RWPE2 (cell line): ENCODE measurements at places on chromosomes 4 and X.

DNA sequence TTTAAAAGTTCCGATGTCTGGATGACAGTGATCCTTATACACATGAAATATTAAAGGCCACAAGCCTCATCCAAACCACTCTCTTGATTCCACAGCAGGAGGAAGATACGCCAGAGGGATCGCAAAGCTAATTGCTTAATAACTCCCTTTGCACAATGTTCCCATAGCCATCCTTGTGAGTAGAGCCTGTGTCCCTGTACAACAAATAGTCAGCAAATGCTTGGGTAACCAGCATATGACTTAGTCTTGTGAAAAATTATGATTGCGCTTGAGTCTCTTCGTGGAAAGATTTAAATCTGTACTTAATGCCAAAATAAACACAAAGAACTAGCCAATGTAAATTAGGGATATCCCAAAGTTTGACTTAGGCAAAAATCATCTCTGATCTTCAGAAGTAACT lies 31.5 kb downstream of the SLC9A7 start:
- no peak for DNase-seq
- peaks cover 6% of the 10 kb centered on the region for H3K4me1 ChIP-seq
- no peaks in the 10 kb centered on the region for H3K36me3 ChIP-seq
- H3K4me3 ChIP-seq = no peak overlapping the region

DNA sequence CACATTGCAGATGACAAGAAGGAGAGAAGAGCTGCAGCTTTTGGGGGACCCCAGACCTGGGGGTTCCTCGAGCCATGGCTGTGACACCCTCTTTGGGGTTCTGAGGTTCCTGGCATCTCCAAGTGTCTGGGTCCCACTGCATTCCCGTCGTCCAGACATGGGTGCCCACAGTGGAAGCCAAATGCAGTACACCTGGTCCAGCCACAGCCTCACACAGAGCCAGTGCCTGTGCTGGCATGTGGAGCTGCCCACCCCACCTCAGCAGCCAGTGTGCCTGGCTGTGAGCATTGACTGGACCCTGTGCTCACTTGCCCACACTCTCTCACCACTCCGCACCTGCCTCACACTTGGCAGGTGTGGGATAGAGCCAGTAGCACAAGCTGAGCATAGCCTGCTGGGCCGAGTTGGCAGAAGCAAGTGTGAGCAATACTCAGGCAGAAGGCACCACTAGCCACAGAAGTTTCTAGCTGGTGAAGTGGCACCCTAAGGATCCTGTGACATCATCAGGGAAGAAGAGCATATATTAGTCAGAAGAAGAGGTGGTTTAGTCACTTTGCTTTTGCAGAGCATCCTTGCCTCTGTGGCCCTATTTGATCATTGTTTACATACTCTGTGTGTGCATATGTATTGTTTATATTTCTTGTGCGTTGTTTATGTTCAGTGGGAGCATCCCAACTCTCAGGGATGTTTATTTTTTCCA lies 65.0 kb upstream of the MAGEB2 start:
- H3K4me1 ChIP-seq = no peaks in the 10 kb centered on the region
- H3K27ac ChIP-seq = no peak overlapping the region
- DNase-seq = no peak
- H3K36me3 ChIP-seq = no peaks in the 10 kb centered on the region

- no peak overlapping the region for H3K4me3 ChIP-seq
- DNase-seq = no peak
- H3K27me3 ChIP-seq = no peaks in the 10 kb centered on the region
- no peaks in the 10 kb centered on the region for H3K4me1 ChIP-seq
These were observed 99.5 kb upstream of the FAM9B start for GRCh38 chrX:9133426-9133825.

GRCh38 chrX:120755066-120755846 lies 120.4 kb downstream of the CT47B1 start:
- H3K27me3 ChIP-seq = no peaks in the 10 kb centered on the region
- no peaks in the 10 kb centered on the region for H3K4me1 ChIP-seq
- no peaks in the 10 kb centered on the region for H3K36me3 ChIP-seq
- H3K27ac ChIP-seq = no peak overlapping the region
- no peak overlapping the region for H3K4me3 ChIP-seq
- no peak for DNase-seq

DNA sequence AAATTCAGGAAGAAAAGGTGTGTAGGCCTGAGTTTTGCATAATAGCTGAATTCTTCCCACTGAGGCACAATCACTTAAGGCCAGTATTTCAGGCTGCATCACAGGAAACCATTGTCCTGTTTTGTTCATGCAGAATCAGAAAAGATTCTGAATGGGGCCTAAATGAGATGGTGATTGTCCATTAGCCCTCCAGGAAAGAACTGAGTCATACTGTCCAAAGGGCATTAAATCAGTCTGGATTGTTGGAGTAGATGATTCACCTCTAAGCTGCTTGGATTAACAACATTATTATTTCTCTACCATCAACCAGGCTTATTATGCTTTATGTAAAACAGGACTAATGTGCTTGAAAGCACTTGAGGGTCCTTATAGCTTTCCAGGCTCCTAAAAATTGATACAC lies 36.2 kb downstream of the CT47B1 start:
- no peaks in the 10 kb centered on the region for H3K27me3 ChIP-seq
- no peak for DNase-seq
- H3K4me3 ChIP-seq = no peak overlapping the region
- H3K27ac ChIP-seq = no peak overlapping the region

DNA sequence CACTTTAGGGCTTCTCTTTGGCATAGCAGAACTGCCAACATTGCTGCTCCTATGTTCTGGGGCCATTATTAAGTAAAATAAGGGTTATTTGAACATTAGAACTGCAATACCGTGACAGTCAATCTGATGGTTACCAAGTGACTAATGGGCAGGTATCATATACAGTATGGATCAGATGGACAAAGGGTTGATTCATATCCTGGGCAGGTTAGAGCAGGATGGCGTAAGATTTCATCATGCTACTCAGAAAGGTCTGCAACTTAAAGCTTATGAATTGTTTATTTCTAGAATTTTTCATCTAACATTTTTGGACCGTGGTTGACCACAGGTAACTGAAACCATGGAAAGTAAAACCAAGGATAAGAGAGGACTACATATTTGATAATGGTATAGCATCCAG lies 40.9 kb downstream of the BRCC3 start:
- H3K27me3 ChIP-seq = no peaks in the 10 kb centered on the region
- peaks cover 14% of the 10 kb centered on the region for H3K4me1 ChIP-seq
- no peaks in the 10 kb centered on the region; the same call in 1 of the 2 replicates for H3K36me3 ChIP-seq

GRCh38 chr4:173669460-173670179 lies 139.6 kb upstream of the HAND2 start:
- H3K4me1 ChIP-seq = no peaks in the 10 kb centered on the region
- no peaks in the 10 kb centered on the region for H3K27me3 ChIP-seq
- no peaks in the 10 kb centered on the region for H3K36me3 ChIP-seq
- H3K4me3 ChIP-seq = no peak overlapping the region

DNA sequence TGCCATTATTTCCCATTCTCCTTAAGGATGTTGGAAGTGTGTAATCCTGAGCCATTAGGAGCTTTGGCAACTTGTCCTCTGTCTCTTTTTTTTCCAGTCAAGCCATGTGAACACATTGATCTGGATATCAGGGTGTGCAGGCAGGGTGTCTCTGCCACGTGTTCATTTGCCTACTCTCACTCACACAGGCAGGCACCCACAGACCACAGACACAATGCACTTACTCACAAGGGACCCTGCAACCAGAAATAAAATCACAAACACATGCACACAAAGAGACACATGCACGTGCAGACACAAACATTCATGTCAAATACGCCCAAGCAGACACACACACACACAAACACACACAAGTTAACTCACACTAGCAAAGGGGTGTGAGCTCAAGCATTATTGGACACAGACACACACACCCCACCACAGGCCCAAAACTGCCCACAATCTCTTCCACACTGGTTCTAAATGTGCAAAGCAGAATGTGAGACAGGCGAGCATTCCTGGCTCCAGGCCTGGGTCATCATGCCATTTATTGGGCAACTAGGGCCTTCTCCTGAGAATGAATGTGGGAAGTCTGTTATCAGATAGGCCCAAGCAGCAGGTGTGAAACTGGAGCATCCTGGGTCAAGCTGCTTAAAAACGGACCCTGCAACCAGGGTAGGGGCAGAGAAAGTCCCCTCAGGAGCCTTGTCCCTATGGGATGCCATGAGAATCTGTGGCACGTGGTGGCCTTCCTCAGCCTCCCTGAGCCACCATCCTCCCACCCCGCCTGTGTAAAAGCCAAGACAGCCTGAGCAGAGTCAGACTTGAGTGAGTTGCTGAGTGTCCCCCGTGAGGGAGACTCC lies 63.4 kb downstream of the NBDY start:
- H3K4me3 ChIP-seq = no peak overlapping the region
- H3K36me3 ChIP-seq = no peaks in the 10 kb centered on the region
- H3K27me3 ChIP-seq = no peaks in the 10 kb centered on the region
- H3K4me1 ChIP-seq = no peaks in the 10 kb centered on the region
- no peak overlapping the region for H3K27ac ChIP-seq
- DNase-seq = no peak

DNA sequence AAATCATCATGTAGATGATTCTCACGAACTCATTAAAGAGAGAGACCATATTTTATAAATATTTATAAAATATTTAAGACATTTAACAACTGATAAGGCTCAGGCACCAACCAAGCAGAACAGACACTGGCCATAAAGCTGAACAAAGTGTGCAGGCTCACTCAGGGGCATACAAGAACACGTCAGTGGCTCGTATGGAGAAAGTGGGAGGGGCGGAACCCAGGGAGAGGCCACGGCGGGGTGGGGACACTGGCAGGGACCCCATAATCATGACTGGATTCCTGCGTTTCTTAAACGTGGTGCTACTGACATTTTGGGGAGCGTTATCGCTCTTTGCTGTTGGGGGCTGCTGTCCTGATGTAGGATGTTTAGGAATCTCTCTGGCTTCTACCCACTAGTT lies 31.3 kb upstream of the FAT1 start:
- no peak overlapping the region for H3K27ac ChIP-seq
- no peak for DNase-seq
- no peaks in the 10 kb centered on the region for H3K36me3 ChIP-seq
- peaks cover 2% of the 10 kb centered on the region for H3K4me1 ChIP-seq
- no peaks in the 10 kb centered on the region for H3K27me3 ChIP-seq

GRCh38 chr4:84606645-84607044 lies 23.7 kb downstream of the CDS1 start:
- H3K27ac ChIP-seq = no peak overlapping the region
- H3K4me1 ChIP-seq = peaks cover 13% of the 10 kb centered on the region
- H3K36me3 ChIP-seq = peaks cover 26% of the 10 kb centered on the region
- no peak for DNase-seq
- H3K27me3 ChIP-seq = no peaks in the 10 kb centered on the region

DNA sequence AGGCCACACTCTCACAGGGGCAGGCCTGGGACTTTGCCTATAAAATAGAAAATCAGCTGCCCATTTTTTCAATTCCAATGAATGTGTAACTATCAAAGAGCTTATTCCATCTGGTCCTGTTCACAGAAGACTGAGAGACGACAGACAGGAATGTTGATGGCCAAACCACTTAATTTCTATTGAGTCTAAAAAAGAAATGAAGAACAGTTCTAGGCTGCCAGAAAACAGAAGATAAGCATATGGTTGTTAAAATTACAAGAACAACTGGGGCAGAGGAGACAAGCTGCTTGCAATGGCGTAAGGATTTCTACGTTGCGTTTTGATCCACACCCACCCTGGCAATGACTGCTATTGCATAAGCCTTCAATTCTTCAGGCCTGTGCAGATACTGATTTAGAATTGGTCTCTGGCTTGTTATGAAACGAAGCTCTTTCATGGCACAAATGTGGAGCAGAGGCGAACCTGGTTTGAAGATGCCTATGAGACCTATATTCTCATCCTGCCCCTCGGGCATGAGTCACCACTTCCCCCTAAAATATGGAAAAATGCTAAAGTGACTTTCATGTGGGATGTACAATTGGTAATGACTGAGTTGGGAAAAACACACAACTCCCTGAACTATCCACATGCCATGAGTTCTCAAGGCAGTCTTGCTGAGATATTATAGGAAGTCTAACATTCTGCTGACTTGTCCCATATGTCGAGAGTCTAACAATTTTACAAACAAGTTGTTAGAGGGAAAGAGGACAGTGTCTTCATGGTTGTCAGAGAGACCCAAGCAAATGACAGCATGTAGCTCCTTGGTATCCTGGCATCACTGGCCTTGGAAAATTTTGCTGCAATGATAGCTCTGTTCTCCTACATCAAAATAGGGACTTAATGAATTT lies 37.9 kb upstream of the SORBS2 start:
- H3K27me3 ChIP-seq = no peaks in the 10 kb centered on the region
- no peak overlapping the region for H3K27ac ChIP-seq
- H3K4me1 ChIP-seq = peaks cover 26% of the 10 kb centered on the region

- H3K27me3 ChIP-seq = no peaks in the 10 kb centered on the region
- DNase-seq = no peak
- H3K27ac ChIP-seq = no peak overlapping the region
- H3K4me1 ChIP-seq = no peaks in the 10 kb centered on the region
These were observed 59.5 kb downstream of the SLC10A7 start for GRCh38 chr4:146462251-146462650.

DNA sequence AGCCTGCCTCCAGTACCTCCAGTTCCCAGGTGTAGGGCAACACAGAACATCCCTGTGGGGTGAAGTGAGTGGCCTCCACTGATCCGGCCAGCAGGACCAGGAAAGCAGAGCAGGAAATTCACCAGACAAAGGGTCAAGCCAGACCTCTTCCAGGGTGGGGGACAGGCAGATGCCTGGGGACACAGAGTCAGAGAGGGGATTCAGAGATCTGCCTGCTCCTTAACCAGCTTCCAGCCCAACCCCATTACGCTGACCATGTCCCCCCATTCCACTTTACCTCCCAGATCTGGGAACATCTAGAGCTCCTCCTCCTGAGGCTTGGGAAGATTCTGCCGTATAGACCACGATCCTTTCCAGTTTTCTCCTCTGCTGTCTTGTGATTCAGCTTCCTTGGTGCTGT lies 72.9 kb upstream of the MTM1 start:
- H3K4me1 ChIP-seq = no peaks in the 10 kb centered on the region
- H3K27ac ChIP-seq = no peak overlapping the region
- H3K4me3 ChIP-seq = no peak overlapping the region
- no peaks in the 10 kb centered on the region for H3K27me3 ChIP-seq

DNA sequence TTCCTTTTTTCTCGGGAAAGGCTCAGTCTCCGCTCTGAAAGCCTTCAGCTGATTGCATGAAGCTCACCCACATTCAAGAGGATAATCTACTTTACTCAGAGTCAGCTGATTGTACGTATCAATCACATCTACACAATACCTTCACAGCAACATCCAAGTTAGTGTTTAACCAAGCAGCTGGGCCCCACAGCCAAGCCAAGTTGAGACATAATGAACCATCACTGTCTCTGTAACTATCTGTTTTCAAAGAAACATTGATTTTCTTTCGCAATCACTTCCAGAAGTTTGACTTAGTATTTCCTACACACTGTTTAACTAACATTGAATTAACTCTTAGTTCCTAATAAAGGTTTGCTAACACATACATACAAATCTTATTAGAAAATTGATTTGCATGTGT lies 40.3 kb downstream of the RWDD4 start:
- H3K27me3 ChIP-seq = no peaks in the 10 kb centered on the region
- H3K4me3 ChIP-seq = no peak overlapping the region
- no peaks in the 10 kb centered on the region for H3K36me3 ChIP-seq
- DNase-seq = no peak
- no peak overlapping the region for H3K27ac ChIP-seq
- no peaks in the 10 kb centered on the region for H3K4me1 ChIP-seq
